ENCODE measurements at places on chromosomes 1 and 21.

- DNase-seq = no peak
Observed at GRCh38 chr21:41745971-41746743, 20.7 kb downstream of the RIPK4 start.

DNA sequence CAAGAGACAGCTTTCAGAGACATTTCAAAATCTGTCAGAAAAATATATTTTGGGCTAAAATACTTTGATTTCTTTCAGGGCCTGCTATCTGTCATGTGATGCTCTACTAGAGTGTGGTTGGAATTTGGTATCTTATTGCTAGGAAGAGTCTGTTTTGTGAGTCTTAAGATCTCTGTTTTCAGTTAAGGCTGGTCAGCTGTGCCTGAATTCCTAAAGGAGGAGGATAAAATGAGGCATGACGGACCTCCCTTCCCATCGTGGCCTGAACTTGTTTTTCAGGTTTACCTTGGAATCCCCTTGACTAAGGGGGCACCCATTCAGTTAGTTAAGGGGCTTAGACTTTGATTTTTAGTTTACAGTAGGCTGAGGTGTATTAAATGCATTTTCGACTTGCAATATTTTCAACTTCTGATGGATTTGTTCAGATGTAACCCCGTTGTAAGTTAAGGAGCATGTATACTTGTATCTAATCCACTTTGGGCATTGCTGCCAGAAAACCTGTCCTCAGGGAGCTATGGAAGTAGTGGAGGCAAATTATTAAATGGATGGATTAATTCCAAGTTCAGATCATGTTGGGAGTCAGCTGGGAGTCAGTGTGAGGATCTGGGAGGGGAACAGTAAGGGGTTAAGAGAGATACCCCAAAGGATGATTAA lies 18.3 kb downstream of the CAPN2 start:
- no peak for DNase-seq

- DNase-seq = no peak
Observed at GRCh38 chr21:22490049-22490448, 1491.8 kb downstream of the NCAM2 start.

DNA sequence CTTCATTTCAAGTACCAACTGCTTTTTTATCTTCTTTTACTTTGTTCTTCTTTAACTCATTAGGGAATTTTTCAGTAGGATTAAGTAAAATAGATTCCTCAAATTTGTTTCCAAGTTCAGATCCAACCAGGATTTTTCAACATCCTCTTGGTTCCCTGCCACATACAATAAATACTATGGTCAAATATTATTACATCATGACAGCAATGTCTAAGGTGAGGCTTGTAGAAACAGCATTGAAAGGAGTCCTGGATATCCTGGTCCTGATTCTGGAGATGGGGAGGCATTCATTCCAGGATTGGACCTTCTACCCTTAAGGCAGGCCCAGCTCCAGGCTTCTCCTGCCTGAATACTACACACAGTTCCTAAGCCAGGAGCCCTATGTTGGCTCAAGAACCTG lies 80.2 kb upstream of the F3 start:
- DNase-seq = no peak

GRCh38 chr21:46439906-46440305 lies 18.8 kb upstream of the DIP2A start:
- DNase-seq = no peak

DNA sequence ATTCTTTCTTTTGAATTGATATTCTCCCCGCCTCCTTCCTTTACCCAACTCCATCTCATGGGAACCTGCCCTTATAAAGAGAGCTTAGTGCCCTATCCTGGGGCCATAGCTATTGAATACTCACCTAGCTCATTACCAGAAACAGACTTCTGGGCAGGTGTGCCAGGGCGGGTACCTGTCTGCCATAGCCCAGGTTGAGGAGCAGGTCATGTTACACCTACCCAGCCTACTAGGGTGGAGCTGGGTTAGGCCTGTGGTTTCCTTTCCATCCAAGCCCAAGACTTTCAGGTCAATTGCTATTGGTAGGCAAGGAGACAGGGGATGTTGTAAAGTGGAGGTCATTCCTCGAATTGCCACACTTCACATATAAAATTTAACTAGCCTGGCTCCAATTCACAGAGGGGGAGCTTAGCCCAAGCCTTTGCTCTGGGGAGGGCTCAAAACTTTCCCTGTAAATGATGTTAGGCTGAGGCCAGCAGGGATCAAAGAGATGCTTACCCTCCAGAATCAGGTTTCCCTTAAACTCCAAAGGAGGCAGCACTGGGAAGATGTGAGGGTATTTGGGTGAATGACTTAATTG lies 87.1 kb upstream of the IPO9 start:
- DNase-seq = no peak

GRCh38 chr1:1899266-1899966 lies 8.5 kb upstream of the GNB1 start:
- no peak for DNase-seq

GRCh38 chr1:159934136-159935039 lies 9.1 kb upstream of the TAGLN2 start:
- DNase-seq = no peak

- no peak for DNase-seq
Observed at GRCh38 chr1:153734396-153735089, 6.7 kb downstream of the INTS3 start.

GRCh38 chr1:207813512-207813881 lies 61.6 kb downstream of the CD46 start:
- no peak for DNase-seq

DNA sequence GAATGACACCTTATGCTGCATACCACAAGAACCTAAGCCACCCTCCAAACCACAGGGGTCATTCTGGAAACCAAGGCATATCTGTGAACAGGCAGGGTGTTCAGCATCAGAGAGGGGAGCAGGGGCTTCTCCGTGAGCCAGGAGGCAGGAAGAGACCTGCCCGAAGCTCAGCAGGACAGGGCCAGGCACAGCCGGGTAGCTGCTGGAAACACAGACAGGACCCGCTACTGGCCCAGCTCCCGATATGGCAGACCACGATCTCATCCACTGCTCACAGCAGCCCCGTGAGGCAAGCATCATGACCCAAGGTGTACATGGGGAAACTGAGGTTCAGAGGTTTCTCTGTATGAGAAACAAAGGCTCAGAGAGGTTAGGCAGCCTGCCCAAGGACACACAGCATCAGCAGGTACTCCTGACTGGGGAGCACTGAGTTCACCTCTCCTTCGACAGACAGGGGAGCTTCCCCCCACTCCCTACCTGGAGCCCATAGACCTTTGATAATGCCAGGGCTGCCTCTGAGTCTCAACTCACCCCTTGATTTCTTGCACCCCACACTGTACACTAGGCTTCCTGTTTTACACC lies 317.7 kb downstream of the MATN1 start:
- no peak for DNase-seq

DNA sequence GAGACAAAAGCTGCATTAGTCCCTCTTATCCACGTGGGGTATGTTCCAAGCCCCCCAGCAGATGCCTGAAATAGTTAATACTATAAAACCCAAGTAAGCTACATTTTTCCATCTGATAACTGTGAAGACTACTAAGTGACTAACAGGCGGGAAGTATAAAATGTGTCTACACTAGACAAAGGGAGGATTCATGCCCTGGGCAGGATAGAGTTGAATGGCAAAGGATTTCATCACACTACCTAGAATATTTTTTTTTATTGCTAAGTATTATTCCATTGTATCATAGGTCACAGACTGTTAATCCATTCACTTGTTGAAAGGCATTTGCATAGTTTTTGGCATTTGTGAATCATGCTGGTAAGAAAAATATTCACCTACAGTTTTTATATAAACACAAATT lies 26.4 kb upstream of the CFHR4 start:
- no peak for DNase-seq

DNA sequence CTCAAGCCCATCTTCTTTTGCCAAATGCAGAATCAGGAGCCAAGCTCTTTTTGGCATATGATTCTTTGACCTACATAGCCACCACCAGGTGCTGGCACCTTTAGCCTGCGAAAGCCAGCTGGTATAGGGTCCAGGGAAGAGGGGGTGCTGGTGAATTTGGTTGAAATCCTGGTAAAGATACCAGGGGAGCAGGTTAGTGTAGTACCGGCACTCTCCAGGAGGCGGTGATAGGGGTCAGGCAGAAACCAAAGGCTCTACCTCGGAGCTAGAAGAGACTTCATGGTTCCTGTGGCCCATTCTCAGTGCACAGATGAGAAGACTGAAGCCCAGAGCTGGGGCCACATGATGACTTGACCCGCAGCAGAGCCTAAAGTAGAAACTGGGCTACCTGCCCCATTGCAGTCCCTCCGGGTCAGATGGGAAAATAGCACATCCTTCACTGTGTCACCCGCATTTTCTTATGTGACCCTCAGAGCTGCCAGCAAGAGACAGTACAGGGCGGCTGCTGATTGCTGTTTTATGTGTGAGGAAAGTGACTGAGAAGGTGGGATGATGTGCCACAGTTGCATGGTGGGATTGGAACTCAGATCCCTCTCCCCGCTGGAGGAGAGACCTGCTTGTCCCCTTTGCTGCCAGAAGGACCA lies 36.0 kb upstream of the IL19 start:
- DNase-seq = peak; percentile 22

GRCh38 chr1:70222716-70223235 lies 1.6 kb downstream of the SRSF11 start:
- no peak for DNase-seq

DNA sequence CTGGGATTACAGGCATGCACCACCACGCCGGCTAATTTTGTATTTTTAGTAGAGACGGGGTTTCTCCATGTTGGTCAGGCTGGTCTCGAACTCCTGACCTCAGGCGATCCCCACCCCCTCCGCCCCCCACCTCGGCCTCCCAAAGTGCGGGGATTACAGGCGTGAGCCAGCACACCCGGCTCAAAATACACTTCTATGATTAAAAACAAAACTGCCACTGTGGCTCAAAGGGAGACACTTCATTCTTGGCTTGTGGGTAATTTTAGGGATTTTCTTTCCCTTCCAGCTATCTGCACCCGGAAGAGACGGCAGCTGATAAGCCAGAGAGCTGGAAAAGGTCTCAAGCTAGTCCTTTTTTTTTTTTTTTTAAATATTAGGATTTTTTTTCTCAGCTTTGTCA lies 24.5 kb downstream of the TMPRSS2 start:
- no peak for DNase-seq

- DNase-seq = peak; percentile 54
Observed at GRCh38 chr1:32335790-32336590, at the start of gene MARCKSL1. TSS of gene MARCKSL1 (minus strand) at chr1:32336233. CDS start at chr1:32336033, 200 bp downstream.

DNA sequence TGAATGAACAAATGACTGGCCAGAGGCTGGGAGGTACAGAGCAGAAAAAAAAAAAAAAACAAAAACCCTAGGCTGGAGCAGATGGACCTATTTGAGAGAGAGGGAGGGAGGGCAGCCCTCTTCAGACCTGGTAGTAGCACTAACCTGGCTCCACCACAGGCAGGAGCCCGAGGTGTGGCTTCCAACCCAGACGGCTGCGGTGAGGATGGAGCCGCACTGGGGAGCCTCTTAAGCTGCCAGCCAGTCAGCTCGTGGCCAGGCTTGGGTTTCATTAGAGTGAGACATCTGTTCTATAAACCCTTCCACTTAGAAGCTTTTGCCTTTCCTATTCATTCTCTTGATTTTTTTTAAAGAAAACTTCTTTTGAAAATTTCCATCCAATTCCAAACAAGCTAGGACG lies 16.8 kb downstream of the LGR6 start:
- no peak for DNase-seq

GRCh38 chr1:28395181-28395580 lies 25.6 kb downstream of the PHACTR4 start:
- DNase-seq = no peak

- no peak for DNase-seq
Observed at GRCh38 chr1:44015206-44015605, 16.1 kb downstream of the SLC6A9 start.

GRCh38 chr1:108799001-108799400 lies 52.5 kb downstream of the STXBP3 start:
- no peak for DNase-seq

DNA sequence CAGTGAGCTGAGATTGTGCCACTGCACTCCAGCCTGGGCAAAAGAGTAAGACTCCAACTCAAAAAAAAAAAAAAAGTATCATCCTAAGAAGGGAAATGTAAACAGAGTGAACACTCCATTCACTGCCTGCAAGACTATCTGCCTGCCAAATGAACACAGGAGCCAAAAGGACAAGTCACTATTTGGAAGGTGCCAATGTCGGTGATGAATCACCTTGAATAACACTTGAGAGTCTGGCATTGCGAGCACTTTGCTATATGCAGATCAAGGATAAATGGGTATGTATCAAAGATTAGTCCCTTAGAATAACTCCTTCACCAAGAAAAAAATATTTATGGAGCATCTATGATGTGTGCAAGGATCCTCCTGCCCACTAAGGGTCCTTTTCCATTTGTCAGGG lies 6.6 kb downstream of the UBR4 start:
- DNase-seq = no peak

GRCh38 chr1:23171181-23171755 lies 2.6 kb upstream of the LUZP1 start:
- DNase-seq = no peak

DNA sequence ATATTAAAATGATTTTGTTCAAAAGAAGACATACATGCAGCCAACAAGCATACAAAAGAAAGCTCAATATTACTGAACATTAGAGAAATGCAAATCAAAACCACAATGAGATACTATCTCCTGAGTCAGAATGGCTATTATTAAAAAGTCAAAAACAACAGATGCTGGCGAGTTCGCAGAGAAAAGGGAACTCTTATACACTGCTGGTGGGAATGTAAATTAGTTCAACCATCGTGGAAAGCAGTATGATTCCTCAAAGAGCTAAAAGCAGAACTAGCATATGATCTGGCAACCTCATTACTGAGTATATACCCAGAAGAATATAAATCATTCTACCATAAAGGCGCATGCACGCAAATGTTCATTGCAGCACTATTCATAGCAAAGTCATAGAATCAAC lies 126.0 kb upstream of the HMCN1 start:
- no peak for DNase-seq

DNA sequence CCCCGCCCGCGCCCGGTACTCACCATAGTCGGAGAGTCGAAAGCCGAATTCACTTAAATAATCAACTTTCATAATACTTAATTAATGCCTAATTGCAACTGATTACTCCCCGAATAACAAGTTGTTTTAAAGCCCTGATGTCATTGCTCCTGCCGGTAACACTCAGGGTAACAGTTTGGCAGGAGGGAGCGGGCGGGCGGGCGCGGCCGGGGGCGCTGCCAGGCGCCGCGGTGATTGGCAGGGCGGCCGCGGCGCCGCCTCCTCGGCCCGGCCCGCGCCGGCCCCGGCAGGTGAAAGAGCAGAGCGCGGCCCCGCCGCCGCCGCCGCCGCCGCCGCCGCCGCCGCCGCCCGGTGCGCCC lies 102.2 kb downstream of the CASZ1 start:
- DNase-seq = no peak

DNA sequence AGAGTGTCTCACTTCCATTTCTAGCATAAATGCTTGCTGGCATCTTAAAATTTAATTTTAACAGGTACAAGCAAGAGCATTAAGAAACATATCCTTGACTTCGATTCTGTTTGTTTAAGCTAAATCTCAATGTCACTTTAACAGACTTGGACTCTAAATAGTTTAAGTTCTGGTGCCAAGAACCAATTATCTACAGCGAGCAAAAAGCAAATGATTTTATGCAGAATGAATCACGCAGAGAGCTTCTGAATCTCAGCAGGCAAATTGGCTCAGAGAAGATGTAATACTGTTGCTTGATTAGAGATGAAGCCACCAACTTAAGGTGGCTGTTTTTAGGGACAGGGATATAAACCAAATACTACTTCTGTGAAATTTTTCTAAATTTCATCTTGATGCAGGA lies 117.0 kb upstream of the PLD5 start:
- no peak for DNase-seq

- DNase-seq = no peak
Observed at GRCh38 chr1:179175011-179175841, 54.3 kb downstream of the ABL2 start.

All from SHP77 treated with DMSO at 0.1 percent for 48 hours (cell line).